Activated CD4-positive, alpha-beta T cell treated with anti-CD3 and anti-CD28 coated beads, Interleukin-2, amount 50 U/mL, for 16 hours (primary cell): ENCODE measurements at places on chromosomes 6 and 20.

DNA sequence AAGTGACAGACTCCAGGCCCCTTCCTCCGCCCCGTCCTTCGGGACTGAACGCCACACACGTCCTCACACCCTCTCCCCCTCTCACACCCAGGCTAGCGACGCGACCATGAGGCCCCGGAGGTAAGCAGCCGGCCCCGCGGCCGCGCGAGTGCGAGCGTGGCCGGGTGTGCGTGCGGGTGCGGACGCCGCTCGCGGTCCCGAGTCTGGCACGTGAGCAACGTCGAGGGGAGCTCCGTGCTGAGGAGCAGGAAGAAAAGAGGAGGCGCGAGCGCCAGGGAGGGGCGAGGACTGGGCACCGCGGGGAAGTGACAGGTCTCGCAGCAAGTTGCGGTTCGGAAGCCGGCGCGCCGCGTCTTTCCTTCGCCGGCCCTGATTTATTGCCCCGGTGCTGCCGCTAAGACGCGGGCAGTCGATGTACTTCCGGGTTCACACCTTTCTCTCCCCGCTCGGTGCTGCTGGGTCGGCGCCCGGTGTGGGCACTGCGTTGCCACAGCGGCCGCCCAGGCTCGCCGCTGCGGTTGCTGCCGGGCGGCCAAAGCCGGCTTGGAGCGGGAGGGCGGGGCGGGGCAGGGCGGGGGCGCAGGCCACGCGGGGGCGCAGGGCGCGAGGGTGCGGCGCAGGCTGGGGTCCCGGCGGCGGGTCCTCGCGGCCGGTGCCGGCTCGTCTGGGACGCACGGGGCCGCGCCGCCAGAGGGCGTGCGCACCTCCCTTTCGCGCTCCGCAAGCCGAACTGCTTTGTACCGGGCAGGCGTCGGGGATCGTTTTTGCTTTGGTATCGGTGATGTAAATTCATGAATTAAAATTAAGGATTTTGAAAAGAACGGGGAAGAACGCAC lies 15.8 kb upstream of the LIN28B start:
- peak; percentile 32 for DNase-seq

GRCh38 chr20:14336686-14337085 lies 726 bp downstream of the FLRT3 start:
- no peak for DNase-seq

GRCh38 chr6:165671222-165671768 lies 8.3 kb upstream of the PDE10A start:
- DNase-seq, result no peak

- no peak for DNase-seq
These were observed 56.1 kb downstream of the KIAA0408 start for GRCh38 chr6:127402890-127403617.

DNA sequence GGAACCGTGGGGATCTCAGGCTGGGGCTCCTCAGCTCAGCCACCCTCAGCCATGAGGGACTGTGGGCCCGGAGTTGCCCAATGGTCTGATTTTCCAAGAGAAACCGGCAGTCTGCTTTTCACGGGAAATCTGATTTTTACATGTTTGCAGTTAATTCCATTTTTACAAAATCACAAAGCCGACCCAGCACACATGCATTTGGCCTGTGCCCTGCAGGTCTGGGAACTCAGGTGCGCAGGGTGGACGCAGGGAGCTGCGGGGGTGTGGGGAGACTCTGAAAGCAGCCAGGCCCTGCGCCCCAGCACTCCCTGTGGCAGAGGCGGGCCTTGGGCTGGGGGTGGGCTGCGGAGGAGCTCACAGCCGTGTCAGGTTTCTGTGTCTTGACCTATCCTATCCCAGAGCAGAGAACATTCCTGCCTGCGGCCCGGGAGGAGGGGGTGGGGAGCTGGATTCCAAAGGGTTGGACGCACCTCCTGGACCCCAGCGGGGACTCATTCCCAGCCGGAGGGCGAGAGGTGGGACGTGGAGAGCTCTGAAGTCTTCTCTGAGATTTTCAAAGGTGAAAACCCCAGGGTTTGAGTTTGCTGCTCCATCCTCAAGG lies 60.6 kb downstream of the ADNP start:
- DNase-seq, result no peak

DNA sequence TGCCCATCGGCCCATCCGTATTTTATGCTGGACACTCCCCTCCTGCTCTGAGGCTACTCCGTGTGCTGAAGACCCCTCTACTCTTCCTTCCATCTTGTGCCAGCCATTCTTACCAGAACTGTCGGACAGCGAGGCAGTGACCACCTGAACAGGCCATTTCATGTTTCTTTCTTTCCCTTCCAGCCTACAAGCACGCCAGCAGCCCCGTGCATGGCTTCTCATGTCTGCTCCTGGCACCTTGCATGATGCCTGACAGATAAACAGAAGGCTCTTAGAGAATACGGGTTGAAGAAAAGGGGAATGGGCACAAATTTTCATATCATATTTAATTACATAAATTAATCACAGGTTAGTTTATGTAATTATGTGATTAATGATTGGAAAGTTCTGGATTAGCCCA lies 95.7 kb downstream of the ARID1B start:
- DNase-seq, result no peak

DNA sequence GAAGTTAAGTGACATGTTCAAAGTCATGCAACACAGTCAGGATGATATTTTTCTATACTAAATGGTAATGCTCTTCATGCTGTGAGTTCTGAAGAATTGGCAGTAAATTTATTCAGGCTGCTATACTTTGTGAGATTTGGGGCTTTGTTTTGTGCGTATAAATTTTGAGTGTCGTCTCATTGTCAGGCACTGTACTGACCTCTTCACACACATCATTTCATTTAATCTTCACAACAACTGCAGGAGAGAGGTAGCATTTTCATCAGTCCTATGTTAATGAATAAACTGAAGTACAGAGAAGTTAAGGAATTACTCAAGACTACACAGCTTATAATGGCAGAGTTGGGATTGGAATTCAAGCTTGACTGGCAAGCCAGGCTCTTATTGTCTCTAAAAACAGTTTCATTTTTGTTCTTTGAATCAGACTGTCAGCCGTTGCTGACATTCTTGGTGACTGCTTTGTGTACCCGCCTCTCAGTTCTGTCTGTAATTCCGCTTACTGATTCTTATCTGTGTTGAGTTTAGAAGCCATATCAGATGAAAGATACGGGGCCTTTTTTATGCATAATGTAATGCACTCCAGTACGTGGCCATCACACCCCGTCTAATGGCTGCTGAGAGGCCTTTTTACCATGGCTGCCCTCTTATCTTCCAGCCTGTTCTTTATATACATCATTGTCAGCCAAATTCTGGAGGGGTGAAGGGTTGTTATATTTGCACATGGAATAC lies 274.9 kb downstream of the UTRN start:
- DNase-seq, result peak; percentile 75

- no peak for DNase-seq
These were observed 146.7 kb upstream of the TAB2 start for GRCh38 chr6:149170564-149171452.

GRCh38 chr6:37173493-37174195 lies 3.7 kb downstream of the PIM1 start:
- DNase-seq, result peak; percentile 60

- no peak for DNase-seq
These were observed 156.9 kb downstream of the VEGFA start for GRCh38 chr6:43926634-43927531.

DNA sequence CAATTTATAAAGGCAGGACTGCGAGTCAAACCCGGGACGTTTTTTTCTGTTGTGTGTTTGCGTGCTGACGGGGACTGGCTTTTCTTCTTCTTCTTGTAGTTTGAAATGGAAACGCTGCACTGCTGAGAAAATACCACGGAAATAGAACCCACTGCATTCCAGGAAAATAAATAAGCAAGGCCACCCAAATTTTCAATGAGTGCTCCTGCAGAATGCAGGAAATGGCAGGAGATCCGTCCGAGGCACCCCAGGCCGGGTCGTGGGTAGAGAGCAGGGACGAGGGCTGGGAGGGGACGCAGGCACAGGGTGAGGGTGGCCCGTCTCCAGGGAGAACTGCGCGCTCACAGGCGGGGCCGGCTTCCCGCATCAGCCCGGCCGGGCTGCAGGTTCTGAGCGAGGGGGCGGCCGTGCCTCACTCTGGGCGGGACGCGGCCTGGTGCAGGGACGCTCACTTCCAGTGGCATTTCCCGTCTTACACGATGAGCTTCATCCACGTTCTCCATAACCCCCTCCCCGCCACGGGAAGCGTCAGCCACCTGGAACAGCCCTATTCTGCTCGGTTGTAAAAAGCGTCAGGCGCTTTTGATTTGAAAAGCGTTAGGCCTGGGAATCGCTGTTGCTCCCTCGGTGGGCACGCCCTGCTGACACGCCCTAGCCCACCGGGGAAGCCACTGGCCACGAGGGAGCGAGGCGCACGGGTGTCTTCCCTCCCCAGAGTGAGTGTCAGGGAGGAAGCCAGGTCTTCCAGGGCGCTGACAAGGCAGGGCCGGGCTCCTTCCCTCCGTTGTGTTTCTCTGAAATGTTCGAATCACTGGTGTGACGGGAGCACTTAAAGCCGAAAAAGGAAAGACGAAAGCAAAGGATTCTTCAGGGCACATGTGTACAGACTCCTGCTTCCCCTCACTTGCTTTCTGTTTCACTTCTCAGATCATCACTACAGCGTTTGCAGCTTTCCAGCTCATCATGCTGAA lies 17.9 kb upstream of the EXOC2 start:
- peak; percentile 80 for DNase-seq

DNA sequence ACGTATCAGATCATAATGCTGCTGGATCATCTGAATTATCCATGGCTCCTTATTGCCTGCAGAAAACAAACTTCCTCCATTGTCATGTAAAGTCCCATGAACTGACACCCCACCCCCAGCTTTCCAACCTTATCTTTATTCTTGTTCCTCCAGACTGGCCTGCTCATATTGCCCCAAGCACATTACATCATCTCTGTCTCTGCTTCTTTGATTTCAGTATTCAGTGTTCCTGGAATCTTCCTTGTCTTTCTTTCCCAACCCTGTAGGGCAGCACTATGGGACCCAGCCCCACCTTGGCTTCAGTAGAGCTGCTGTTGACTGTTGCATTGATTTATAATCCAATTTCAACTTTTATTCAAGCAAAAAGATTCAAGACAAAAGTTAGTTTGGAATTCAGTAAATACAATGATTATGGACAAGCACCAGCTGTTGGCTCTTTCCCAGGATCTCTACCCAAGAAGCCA lies 187.5 kb upstream of the ECI2 start:
- no peak for DNase-seq
